Amniotic stem cell (primary cell): ENCODE measurements at places on chromosomes 13 and 19.

DNA sequence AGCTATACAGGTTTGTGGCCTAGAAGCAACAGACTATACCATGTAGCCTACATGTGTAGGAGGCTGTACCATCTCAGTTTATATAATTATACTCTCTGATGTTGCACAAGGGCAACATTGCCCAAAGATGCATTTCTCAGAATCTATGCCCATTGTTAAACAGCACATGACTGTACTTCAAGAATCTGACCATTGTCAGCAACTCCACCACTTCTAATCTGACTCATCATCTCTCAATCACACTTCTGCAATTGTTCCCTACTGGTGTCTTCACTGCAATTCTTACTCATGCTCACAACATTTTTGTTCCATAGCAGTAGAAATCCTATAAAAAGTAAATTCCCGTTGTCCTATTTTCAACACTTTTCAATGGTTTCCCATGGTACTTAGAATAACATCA, 63.9 kb upstream of the ATXN8OS start:
- DNase-seq, result no peak

GRCh38 chr19:50794876-50795663, 4.9 kb downstream of the ACP4 start:
- DNase-seq, result no peak

DNA sequence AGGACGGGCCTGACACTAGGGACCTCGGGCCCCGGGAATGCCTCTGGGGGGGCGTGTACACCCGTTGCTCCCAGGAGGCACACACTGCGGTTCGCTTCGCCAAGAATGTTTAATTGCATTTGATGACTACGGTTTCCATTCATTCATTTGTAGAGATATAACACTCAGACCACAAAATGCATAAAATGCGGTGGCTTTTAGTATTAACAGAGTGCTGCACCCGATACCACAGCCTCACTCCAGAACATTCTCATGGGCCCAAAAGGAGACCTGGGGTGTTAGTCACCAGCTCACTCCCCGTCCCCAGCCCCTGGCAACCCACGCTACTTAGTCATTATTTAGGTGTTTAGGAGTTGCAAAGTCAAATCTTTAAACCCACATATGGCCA, 21.8 kb downstream of the HCN2 start:
- peak; percentile 71 for DNase-seq

GRCh38 chr19:32294871-32295438, 50.5 kb upstream of the ZNF507 start:
- no peak for DNase-seq

- no peak for DNase-seq
Observed at GRCh38 chr19:40524133-40524549, 52.5 kb upstream of the SHKBP1 start.

GRCh38 chr13:20474515-20474914, 51.1 kb downstream of the CRYL1 start:
- no peak for DNase-seq

- no peak for DNase-seq
Observed at GRCh38 chr19:35206379-35206778, 22.2 kb downstream of the FAM187B start.

GRCh38 chr13:99388334-99388923, 81.2 kb upstream of the GPR183 start:
- no peak for DNase-seq

- DNase-seq, result peak; percentile 53
Observed at GRCh38 chr19:7888145-7888825, at the start of gene LRRC8E. LRRC8E (plus strand) TSS chr19:7888510; CDS start chr19:7895604, 7,094 bp downstream.

DNA sequence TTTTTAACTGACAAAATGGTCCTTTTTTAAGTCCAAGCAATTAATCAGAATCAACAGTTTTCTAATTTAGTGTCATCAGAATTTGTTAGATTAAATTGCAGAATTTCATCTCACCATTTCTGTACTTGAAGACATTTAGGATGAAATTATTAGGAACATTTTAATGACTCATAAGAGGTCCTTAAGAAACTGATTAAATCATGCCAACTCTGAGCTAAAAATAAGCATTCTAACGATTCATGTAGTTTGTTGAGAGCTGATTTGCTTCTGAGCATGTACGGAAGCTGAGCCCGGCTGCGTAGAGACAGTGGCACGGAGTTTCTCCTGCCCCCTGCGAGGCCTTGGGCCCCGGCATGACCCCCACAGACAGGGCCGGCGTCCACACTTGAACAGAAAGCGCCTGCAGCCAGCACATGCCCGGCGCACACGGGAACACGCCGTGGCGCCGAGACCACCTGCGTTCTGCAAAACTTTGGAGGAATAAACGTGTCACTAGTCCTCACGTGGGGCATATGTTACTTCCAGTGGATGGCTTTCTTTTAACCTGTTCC, 89.7 kb upstream of the MCF2L start:
- DNase-seq, result no peak

DNA sequence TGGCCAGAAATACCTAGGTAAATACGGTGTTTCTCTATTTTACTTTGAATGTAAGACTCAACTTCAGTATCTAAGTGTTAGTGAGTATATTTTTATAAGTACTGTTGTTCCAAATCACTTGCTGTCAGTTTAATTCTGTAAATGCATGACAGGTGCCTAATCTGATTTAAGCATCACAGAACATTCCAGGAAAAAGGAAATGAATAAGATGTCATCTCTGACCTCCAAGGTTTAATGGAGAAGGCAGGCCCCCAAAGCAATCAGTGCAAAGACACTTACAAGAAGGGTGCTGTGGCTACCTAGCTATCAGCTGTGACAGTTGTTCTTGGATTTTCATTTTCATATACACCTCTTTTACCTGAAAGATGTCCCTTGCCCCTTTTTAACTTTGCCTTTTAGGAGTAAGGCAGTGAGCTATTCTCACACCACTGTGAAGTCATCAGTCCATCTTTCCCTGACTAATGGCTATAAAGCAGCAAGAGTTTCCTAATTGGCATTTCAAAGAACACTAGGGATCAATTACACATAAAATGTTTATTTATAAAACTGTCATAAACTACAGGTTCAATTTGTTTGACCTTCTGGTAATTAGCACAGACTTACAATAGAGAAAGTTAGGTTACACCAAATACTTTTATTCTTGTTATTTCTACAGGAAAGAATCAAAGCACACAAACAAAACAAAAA, 427.6 kb downstream of the SPRY2 start:
- DNase-seq, result no peak

GRCh38 chr13:30791354-30792001, 56.1 kb downstream of the ALOX5AP start:
- no peak for DNase-seq

GRCh38 chr19:33668968-33669367, 47.2 kb downstream of the CHST8 start:
- no peak for DNase-seq

DNA sequence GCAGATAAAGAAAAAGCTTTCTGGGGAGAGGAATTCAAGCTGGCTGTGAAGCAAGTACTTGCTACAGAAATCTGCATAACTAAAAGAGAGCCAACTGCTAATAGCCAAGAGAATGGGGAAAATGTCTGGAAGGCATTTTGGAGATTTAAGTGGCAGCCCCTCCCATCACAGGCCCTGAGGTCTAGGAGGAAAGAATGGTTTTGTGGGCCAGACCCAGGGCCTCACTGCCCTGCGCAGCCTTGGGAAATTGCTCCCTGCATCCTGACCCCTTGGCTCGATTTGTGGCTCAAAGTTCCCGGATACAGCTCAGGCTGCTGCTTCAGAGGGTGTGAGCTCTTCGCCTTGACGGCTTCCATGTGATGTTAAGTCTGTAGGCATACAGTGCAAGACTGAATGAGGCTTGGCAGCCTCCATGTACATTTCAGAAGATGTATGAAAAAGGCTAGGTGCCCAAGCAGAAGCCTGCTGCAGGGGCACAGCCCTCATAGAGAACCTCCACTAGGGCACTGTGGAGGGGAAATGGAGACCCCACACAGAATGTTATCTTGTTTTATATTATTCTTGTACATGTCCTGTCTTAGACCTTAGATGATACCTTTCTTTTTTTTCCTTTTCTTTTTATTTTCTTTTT, 34.4 kb downstream of the MZT1 start:
- no peak for DNase-seq

- DNase-seq, result no peak
Observed at GRCh38 chr13:30388406-30389283, 33.6 kb upstream of the UBE2L5 start.

DNA sequence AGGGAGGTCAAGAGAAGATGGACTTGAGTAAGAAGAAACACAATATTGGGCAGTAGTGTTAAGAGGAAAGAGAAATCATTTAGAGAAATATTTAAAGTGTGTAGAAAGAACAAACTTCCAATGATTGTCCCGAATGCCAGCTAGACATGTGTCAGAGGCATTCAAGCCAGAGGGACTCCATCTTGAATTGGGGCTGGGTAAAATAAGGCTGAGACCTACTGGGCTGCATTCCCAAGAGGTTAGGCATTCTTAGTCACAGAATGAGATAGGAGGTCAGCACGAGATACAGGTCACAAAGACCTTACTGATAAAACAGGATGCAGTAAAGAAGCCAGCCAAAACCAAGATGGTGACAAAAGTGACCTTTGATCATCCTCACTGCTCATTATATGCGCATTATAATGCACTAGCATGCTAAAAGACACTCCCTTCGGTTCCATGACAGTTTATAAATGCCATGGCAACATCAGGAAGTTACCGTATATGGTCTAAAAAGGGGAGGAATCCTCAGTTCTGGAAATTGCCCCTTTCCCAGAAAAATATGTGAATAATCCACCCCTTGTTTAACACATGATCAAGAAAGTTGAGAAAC, 127.0 kb upstream of the IPO5 start:
- DNase-seq, result no peak

- no peak for DNase-seq
Observed at GRCh38 chr13:31697290-31697689, 42.0 kb upstream of the RXFP2 start.

DNA sequence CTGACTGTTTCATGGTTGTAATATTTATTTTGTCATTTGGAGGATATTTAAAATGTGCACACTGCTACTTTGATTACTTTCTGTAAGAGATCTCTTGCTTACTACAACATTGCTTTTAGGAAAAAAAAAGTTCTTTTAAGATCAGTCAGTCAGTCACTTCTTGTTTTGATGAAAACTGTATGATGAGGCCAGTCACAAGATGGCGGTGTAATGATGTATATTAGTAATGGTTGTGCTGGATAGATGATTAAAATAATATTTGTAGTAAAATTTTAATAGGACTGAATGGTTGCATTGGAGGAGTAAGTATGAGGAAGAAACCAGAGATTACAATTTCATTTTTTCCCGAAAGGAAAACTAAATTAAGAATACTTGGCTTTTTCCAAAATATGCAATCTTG, 2411.1 kb downstream of the PCDH9 start:
- DNase-seq, result no peak
